ENCODE measurements at places on chromosomes 11 and 22.

GRCh38 chr22:19599626-19600243 is 75.5 kb upstream of the CLDN5 start:
- no peak for DNase-seq

DNA sequence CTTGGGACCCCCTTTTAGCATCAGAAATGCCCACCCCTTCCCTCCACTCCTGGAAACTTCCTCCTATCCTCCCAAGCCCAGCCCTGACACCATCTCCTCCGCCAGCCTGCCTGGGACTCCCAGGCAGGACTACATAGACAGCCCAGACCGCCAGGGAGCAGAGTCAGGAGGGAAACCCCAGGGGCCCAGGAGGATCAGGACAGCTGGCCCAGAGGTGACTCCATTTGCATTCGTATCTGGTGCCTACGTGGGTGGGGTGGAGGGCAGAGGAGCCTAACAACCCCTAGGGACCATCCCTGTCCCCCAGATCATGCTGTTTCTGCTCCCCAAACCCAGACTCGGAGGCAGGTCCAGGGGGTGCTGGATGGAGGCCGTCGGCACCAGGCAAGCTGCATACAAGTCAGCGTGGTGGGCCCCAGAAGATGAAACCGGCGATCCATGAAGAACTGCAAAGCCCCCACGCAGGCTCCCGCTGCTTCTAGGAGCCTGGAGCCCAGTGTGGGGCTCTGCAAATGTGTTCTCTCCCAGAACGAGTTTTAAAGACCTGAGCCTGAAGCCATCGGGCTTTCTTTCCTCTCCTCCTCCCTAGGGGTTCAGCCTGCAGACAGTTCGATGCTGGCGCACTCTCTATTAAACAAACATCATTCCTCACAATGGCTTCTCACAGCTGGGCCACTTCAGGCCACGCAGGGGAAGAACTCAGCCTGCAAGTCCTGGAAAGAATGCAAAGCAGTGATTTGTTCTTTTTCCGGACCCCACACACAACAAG is 1506.8 kb downstream of the BRD1 start:
- DNase-seq: no peak

DNA sequence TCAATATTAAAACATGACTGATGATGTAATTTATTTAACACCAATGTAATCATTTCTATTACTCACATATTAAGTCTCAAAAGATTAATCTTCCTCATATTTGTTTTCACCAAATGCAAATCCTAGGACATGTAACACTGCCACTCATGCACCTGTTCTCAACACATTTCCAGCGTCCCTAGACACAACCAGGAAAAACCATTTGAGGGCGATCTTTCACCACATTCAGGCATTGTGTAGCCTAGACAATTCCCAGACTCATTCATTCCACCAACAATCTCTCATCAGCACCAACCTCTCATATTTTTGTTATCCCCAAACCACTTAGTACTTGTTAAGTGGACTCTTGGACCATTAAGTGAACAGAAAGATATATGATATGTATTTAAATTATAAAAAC is 66.1 kb downstream of the SLC36A4 start:
- peak; percentile 24 for DNase-seq

DNA sequence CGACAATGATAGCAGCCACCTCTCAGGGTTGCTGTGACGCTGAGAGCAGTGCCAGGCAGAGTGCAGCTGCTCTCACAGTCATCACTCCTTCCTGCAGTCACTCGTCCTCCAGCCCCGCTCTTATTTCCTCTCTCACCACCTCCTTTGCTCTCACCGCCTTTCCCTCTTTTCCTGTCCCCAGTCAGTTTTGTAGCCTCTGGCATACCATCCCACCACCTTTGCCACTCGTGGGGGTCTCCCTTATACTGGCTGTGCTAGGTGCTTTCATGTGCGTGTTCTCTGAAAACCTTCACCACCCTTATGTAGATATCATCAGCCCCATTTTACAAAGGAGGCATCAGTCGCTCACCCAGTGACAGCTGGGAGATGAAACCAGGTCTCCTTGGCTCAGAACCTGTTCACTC is 19.3 kb upstream of the ST3GAL4 start:
- DNase-seq: peak; percentile 49

DNA sequence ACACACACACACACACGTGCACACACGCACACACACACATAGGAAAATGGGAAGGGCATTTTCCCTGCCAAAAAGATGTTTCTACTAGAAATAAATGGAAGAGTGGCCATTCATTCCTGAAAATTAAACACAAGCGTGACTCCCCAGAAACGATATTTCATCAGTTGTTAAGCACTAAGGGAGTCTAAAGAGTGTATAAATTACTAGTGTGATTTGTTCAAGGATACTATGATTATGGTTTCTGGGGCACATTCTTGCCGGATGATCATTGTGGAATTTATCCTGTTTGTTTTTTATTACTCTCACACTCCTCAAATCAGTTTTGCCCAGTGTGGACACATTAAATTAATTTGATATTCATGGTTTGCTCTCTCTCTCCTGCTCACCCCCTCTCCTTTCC is 16.4 kb upstream of the AMOTL1 start:
- DNase-seq: no peak

DNA sequence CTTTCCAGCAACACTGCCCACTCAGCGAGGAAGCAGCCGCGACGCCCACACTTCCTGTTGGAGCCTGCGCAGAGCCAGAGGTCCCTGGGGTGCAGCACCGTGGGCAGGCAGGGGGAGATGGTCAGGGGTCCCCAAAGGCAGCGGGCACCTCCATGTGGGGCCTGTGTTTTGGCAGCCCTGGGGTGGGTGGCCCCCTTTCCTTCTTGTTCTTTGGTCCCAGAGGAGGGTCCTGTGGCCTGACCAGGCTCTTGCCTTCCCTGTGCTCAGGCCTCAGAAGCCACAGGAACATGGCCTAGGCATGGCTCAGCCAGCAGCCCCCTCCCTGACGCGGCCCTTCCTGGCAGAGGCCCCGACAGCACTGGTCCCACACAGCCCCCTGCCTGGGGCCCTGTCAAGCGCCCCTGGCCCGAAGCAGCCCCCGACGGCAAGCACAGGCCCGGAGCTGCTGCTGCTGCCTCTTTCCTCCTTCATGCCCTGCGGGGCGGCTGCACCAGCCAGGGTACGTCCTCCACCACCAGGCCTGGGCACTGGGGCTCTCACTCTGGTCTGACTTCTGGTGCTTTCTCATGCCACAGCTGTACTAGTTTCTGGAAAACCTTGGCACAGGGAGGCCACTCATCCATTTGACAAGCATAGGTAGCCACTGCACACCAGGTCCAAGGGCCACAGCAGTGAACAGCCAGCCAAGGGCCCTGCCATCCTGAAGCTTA is 47.1 kb downstream of the PISD start:
- DNase-seq: no peak

DNA sequence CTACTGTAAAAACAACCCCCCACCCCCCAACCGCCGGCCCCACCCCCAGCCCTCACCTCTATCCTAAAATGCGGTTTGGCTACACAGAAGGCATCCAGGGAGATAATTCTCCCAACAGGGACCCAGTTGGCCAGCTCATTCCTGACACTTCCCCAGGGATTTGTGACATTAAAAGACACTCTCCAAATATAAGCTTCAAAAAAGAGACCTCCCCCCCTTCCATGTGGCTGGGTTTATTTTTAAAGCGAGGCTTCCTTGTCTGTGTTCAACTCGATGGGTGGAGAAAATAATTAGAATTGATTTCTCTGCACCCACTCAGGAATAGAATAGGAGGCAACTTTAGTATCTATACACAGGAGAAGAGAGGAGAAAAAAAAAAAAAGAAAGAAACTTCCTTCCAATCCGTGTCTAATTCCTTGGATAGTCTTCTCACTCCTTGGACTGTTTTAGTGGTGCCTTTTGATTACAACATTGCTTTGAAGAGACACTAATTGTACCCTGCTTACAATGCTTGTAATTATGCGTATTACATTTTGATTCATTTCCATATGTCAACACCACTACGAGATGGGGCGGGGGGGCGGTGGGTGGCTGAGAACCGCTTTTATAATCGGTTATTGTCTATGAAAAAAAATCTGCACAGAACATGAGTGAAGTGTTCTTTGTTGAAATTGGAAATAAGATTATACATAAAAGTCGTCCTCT is 500.4 kb downstream of the MIAT start:
- no peak for DNase-seq

- peak; percentile 41 for DNase-seq
Observed at GRCh38 chr22:45683248-45683647, 11.6 kb downstream of the ATXN10 start.

- DNase-seq: no peak
Observed at GRCh38 chr22:48072777-48073176, 1310.3 kb downstream of the TBC1D22A start.

- peak; percentile 51 for DNase-seq
Observed at GRCh38 chr22:20247010-20247505, 21.1 kb downstream of the RTN4R start.

GRCh38 chr11:114180301-114181055 is 115.7 kb upstream of the NNMT start:
- no peak for DNase-seq

DNA sequence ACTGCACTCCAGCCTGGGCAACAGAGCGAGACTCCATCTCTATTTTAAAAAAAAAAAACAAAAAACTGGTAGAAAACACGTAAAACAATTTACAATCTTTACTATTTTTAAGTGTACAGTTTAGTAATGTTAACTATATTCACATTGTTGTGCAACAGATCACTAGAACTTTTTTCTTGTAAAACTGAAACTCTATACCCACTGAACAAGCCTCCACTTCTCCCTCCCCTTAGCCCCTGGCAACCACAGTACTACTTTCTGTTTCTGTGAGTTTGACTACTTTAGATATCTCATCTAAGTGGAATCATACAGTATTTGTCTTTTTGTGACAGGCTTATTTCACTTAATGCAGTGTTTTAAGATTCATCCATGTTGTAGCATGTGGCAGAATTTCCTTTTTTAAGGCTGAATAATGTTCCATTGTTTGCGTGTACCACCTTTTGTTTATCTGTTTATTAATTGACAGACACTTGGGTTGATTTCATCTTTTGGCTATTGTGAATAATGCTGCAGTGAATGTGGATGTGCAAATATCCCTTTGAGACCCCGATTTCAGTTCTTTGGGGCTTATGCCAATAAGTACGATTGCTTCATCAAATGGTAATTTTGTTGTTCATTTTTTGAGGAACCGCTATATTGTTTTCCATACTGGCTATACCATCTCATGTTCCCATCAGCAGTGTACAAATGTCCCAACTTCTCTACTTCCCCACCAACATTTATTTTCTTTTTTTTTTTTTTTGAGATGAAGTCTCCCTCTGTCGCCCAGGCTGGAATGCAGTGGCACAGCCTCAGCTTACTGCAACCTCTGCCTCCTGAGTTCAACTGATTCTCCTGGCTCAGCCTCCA is 11.0 kb downstream of the DDB2 start:
- DNase-seq: no peak

- no peak for DNase-seq
Observed at GRCh38 chr22:19499880-19500242, 20.1 kb downstream of the CDC45 start.

DNA sequence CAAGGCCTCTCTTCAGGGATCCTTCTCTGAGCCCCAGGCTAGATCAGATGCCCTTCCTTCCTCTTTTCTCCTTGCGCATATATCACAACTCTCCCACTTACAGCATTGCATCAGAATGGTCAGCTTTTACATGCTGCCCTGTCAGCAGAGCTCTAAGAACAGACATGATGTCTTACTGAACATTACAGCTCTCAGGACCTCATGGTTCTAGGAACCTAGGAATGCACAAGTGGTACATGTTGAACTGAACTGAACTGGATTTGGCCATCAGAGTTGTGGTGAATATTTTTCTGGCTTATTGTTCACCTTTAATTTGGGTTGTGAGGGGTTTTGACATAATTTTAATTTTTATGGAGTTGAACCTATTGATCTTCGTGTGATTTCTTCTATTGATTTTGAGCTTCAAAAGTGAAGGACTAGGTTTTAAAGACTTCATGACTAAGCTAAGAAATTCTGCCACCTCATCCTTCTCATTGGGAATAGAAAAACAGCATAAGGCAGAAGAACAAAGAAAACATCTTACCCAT is 37.7 kb upstream of the SPON1 start:
- DNase-seq: peak; percentile 84

DNA sequence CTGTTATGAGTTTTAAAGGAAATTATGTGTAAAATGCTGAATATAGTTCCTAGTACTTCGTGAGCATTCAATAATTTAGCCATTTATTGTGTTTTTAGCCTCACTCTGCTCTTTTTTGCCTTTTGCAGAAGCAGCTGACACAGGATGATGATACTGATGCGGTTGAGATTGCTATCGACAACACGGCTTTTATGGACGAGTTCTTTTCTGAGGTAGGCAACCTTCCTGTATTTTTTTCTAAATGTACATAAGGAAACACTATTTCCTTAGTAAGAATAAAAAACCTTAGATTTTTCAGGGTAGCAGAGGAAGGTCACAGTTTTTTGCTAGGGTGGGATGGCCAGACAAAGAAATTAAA is 17.9 kb downstream of the STX3 start:
- DNase-seq: no peak

- DNase-seq: no peak
Observed at GRCh38 chr11:80733790-80734189, 1293.0 kb upstream of the TENM4 start.

DNA sequence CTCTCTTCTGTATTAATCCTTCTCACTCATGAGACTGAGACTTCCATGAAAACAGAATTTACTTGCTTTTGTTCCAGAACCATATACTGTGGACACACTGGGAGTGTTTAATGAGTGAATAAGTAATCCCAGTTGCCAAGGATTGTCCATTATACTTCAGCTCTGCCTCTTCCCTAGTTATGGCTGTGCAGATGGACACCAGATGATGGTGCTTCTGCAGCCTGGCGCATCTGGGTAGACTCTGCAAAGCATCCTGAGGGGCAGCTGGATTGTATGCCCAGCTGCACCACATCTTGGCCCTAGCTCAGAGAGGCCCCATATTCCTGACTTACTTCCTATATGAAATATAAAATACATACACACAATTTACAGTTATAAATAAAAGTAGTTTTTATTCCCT is 43.5 kb downstream of the DBX1 start:
- no peak for DNase-seq

- DNase-seq: peak; percentile 52
Observed at GRCh38 chr22:40265783-40266182, 80.5 kb upstream of the ADSL start.

- no peak for DNase-seq
Observed at GRCh38 chr11:45511566-45511965, 153.9 kb downstream of the CHST1 start.

DNA sequence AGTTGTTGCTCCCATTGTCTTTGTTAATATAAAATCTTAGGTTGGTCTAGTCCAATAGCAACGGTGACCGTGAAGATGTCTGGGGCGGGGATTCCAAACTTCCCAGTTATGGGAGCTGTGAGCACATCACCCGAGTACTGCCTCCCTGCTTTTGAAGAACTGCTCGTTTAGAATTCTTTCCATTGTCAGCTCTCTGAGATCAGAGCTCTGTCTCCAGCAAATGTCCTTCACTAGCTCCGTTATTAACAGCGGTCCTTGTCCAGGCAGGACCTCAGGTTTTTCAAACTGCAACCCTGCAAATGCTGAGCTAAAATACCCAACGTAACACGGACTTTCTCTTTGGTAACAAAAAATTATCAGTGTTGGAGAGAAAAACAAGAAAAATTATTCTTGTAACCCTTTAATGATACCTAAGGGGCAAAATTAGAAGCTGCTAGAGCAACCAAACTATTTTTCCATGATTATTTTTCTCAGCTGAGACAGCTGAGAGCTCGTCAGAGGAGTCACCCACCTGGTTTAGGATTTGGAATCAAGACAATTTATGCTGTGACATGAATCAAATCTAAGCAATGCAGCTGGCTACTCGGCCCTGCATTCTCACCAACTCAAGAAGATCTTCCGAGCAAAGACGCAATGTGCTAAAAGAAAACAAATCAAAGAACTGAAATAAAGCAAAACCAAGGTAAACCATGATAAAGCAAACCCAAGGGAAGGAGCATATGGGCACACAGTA is 15.1 kb upstream of the EFCAB6 start:
- no peak for DNase-seq

- peak; percentile 87 for DNase-seq
Observed at GRCh38 chr22:18156878-18157713, 7.1 kb downstream of the USP18 start.

All from Kasumi-1 (cell line).